ENCODE measurements at places on chromosomes 12 and 14.

DNA sequence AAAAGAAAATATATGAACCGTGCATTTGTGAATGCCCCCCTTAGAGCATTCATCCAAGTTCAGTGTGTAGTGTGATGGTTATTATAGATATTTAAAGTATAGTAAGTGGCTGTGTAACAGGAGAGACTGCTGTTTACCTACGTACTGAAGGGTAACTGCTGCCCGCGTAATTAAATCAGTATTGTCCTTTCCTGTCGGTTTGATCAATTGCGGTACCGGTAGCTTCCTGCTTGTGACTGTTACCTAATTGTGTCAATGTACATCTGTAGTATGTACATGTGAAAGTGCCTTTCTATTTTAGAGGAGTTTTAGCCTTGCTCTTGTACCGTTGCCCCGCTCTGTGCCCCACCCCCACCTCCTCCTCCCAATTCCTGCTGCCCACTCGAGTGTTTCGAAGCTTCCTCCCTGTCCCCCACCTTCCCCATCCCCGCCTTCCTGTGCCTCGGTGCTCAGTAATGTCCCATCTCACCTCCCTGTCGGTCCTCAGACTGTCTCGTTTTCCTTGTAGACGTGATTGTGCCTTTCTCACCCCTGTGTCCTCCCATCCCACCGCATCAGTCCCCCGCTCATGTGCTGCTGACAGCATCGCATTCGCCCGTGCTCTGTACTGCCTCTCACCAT lies 75.0 kb downstream of the KICS2 start:
- no peak for DNase-seq

- DNase-seq = no peak
These were observed 1268.2 kb upstream of the TMEM132C start for GRCh38 chr12:126998747-126999285.

GRCh38 chr14:37232907-37233481 lies 35.3 kb downstream of the MIPOL1 start:
- peak; percentile 52 for DNase-seq

- no peak for DNase-seq
These were observed 51.8 kb downstream of the MOK start for GRCh38 chr14:102252834-102253801.

GRCh38 chr14:72518809-72519377 lies 375.0 kb downstream of the DPF3 start:
- DNase-seq = peak; percentile 54

- DNase-seq = no peak
These were observed 530 bp upstream of the FOXN4 start for GRCh38 chr12:109309381-109310246.

DNA sequence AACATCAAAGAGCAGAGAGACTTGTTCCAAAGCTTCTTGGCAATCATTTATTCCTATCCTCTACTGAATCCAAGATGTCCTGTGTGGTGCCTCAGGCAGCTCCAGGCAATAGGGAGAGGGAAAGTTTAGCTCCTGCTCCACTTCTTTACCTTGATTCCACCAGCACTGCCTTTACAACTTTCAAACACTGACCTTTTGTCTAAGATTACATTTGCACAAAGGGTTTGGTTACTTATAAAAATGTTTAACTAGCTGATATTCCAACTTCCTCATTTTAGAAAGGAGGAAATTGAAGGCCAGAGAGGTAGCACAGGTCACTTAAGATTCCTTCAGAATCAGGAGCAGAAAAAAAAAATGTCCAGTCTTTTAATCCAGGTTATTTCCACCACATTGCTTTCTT lies 192.7 kb downstream of the BTG1 start:
- no peak for DNase-seq

- DNase-seq = peak; percentile 4
These were observed 1.1 kb upstream of the FERMT2 start for GRCh38 chr14:52951681-52952554.

DNA sequence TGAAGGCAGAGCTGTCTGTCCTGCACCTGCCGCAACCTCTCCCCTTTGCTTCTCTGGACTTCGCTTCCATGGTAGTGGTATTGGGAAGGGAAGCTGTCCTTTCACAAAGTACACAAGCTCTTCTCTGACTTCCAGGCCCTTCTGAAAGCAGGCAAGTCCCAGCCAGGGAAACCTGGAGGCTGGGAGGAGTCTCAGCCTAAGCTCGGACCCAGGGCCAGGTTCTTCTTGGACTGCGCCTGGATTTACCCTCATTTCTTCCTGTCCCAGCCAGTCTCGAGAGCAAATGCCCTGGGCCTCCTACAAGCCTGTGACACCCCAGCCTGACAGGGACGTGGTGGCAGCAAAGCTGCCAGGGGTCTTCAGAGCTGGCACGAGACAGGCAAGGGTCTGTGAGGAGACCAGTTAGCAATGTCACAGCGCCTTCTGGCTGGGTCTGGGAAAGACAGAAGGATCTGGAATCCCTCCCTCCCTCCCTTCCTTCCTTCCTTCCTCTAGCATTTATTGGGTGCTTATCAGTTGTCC lies 22.4 kb downstream of the ISCA2 start:
- no peak for DNase-seq

GRCh38 chr14:29757188-29757680 lies 170.4 kb downstream of the PRKD1 start:
- no peak for DNase-seq

- no peak for DNase-seq
These were observed 28.2 kb downstream of the RAP1B start for GRCh38 chr12:68638721-68639395.

DNA sequence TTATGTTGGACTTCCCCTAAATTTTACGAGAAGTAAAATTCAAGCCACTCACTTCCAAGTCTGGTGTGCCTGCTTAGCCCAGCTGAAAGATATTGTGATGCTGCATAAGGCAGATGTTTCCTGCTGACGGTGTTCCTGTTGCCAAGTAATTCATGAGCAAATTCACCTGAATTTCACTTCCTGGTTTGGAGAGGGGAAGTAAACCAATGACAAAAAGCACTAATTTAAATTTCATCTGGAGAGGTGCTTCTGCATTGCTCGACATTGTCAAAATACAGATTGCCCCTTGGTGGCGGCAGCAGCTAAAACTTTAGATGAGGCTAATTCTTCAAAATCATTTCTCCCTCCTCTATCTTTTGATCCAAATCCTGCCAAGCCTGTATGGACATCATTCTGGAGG lies 281.1 kb downstream of the AACS start:
- no peak for DNase-seq

- DNase-seq = no peak
These were observed 205.2 kb upstream of the EEA1 start for GRCh38 chr12:93134175-93134890.

DNA sequence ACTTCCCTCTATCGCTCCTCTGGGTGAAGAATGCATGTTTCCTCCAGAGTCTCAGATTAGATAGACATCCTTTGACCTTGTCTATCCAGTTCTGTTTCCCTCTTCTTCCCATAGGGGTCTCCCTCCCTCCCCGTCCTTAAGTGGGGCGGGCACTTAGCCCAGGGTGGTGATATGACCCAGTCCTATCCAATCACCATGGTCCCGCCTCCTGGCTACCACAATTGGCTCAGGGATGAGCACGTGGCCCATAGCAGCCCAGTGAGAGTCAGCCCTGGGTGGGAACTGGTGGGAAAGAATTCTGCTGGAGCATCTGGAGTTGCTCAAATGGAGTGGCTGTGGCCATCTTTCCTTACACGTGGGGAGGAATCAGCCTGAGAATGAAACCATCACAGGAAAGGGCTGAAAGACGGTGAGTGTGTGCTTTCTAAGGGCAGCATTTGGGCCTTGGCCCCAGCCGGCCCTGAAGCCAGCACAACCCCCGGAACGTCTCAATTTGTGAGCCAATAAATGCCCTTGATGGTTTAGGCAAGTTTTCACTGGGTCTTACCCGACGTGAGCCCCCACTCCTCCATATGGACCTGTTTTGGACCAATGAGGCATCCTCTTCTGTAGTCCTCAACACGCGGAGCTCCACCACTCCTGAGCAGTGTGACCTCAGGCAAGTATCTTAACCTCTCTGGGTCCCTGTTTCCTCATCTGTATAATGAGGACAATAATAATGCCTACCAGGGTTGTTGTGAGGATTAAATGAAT lies 14.4 kb upstream of the MLXIP start:
- DNase-seq = peak; percentile 82

DNA sequence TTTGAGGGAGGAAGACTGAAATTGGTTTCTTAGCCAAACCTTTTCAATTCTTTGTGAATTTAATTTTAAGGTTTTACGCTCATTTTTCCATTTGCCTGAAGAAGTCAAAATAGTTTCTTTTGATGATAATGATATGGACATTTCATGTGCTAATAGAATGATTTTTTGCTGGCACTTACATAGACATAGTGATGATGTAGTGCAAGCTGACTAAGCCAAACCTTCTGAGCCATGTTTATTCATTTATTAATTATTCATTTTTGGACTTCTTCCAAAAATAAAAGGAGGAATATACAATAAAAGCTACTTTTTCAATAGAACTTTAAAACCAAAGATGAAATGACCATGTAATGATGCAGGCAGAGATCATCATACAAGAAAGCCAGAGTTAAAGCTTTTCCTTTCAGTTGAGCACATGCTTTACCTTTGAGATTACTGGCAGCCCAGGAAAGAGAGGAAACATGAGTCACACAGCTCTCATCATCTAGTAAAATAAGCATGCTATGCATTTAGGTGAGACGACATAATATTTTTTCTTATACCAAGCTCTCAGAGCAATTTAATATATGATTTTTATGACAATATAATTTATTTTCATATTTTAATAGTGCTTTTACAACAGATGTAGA lies 24.8 kb downstream of the KCNA1 start:
- DNase-seq = no peak

DNA sequence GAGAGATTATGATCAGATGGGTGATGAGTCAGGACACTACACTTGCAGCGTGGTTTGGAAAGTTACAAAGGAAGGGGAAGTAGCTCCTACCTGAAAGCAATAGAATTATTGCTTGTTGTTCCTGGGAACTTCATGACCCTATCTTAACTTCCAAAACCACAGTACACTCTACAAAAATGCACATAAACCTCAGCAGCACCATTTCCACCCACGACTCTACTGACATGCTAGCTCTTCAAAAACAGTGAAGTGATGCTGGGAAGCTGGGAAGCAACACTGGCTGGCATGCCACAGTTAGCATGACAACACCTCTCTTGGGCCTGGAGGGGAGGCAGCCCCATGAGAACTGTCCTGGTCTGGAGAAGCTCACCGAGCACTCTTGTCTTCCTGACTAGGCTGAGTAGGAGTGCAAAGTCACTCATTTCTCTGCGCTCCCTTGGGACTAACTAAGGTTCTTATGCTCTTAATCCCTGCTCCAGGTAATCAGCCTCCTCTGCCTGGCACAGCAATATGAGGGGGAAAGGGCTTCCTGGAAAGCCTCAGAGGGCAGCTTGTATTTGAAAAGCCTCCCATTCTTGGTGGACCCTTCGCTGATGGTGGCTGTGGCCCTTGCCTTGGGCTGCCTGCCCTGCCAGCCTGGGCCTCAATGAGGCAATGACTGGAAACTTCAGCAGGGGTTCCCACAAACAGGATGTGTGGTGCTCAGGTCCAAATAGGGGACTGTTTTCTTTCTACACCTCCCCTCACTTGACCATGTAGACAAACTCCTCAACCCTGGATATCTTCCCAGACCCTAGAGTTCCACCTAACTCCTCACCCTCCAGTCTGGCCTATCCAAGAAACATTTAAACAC lies 1.2 kb downstream of the KRT3 start:
- DNase-seq = peak; percentile 12

- DNase-seq = no peak
These were observed 1081.4 kb upstream of the LRFN5 start for GRCh38 chr14:40525314-40525713.

DNA sequence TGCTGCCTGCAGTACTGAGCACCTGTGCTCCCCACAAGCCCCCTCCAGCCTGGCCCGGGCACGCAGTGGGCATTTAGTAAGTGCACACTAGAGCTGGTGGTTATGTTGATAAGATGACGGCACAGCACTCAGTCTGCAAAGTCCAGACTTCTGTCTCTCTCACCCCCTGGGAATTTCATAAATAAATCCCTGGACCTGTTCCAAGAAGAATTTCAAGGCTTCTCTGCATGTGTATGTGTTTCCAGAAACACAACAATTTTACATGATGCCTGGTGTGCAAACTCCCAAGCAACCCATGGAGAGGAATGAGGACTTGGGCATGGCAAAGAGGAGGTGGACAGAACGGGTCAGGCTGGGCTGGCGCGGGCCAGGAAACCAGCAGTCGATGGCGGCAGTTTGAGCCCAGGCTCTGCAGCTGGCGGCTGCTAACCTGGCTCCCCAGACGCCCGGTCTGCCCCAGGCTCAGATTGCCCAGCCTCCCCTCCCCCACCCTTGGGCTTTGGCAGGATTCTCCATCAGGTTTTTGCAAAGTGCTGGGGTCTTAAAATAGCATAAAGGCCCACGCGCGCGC lies 10.4 kb upstream of the ACVR1B start:
- no peak for DNase-seq

- DNase-seq = no peak
These were observed 6.4 kb upstream of the SLC38A4 start for GRCh38 chr12:46832130-46832704.

GRCh38 chr12:62113366-62114011 lies 146.7 kb upstream of the USP15 start:
- DNase-seq = no peak

DNA sequence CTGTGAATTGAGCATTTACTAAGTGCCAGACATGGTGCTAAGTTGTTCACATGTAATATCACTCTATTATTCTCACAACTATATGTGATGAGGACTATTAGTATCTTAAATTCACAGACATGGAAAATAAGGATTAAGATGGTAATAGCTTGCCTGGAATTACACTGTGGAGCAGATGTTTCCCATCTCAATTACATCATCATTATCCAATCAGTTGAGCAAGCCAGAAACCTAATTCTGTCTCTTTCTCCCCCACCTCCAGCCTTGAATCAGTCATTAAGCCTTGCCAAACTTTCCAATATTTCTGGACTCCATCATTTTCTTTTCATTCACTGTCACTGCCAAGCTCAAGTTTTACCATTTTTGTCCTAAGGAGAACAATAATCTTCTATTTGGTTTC lies 287.8 kb upstream of the KITLG start:
- no peak for DNase-seq

DNA sequence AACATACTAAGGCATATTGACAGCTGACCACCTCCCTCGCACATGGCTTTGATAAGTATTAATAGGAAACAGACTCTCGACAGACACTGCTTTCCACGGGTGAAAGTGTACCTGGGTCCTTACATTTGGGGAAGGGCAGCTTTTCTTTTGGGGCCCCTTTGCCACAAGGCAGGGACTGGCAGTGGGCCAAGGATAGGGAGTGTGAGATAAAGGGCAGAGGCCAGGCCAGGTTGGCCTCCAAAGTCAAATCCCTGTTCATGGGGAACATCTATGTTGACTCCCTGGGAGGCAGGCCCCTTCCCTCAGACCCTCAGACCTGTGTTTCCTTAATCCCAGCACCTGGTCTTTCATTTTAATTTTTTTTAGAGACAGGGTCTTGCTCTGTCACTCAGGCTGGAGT lies 19.4 kb upstream of the FBXO21 start:
- no peak for DNase-seq

- no peak for DNase-seq
These were observed 43.7 kb upstream of the HECTD1 start for GRCh38 chr14:31251028-31251958.

GRCh38 chr12:58654021-58654420 lies 266.3 kb downstream of the LRIG3 start:
- no peak for DNase-seq
